ENCODE measurements at places on chromosomes 11 and 22. TPM values are rescaled to one million over a fixed set of nuclear protein-coding genes. Genes with fewer than 3 reads are reported as not detected.

H19 gene
- total RNA-seq = not detected

OSBP gene
- 39.5 TPM for total RNA-seq

APOBEC3F gene
- total RNA-seq = 21.1 TPM

ARHGEF12 gene
- 128 TPM for total RNA-seq

IGSF9B gene
- total RNA-seq = 6.6 TPM

F2 gene
- total RNA-seq = 4.4 TPM

GRCh38 chr11:76693806-76694205 lies 23.3 kb upstream of the LRRC32 start:
- no peak for DNase-seq

DNA sequence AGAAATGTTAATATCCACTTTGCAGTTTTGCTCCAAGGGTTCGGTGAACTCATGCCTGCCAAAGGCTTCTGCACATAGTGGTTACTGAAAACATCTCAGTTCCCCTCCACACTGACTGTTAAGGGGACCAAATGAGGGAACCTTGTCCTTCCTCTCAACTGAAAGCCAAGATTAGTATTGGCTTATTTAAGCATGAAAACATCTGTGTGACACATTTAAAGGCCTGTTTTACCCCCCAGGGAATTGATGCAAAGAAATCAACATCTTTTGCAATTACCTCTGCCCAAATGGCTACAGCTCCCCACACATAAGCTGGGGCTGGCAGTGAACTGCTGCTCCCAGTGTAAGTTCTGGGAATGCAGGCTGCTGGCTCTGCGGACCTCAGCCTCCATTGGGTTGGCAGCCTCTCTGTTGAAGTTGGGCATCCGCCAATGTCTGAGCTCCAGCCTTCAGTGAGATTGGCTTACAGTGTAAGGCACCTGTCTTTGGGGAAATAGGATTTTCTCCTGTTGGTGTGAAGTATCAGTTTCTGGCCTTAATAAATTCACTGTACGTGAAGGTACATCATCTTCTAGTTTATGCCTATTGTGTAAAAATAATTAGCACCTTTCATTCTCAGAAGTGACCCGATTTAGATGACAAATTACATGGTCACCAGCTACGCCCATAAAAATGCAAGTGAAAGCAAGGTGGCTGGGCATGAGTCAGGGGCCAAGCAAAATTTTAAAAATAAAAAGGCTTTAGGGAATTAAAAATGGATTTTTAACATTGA lies 213.4 kb upstream of the SYN3 start:
- no peak for DNase-seq

- DNase-seq = no peak
These were observed 26.4 kb upstream of the OAF start for GRCh38 chr11:120184371-120184945.

GRCh38 chr22:36584666-36585065 lies 55.7 kb upstream of the EIF3D start:
- no peak for DNase-seq

GRCh38 chr11:19625438-19625837 lies 87.2 kb upstream of the NAV2 start:
- DNase-seq = no peak

DNA sequence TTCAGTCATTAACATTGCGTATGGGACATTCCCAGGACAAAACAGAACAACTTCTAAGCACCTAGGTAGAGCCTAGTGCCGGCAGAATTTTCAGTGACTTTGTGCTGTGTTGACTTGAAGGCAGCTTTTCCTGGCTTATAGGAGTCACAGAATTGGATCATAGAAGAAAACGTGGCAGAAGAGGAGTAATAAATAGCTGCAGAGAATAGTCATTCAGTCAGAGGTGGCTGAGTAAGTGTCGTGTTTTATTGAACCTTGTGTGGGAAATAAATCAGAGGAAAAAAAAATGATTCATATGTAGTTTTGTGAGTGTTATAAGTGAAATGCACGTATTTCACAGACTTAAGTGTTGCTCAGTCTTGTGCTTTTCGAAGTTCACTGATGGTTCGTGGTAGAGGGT lies 2.1 kb downstream of the BARX2 start:
- no peak for DNase-seq

DNA sequence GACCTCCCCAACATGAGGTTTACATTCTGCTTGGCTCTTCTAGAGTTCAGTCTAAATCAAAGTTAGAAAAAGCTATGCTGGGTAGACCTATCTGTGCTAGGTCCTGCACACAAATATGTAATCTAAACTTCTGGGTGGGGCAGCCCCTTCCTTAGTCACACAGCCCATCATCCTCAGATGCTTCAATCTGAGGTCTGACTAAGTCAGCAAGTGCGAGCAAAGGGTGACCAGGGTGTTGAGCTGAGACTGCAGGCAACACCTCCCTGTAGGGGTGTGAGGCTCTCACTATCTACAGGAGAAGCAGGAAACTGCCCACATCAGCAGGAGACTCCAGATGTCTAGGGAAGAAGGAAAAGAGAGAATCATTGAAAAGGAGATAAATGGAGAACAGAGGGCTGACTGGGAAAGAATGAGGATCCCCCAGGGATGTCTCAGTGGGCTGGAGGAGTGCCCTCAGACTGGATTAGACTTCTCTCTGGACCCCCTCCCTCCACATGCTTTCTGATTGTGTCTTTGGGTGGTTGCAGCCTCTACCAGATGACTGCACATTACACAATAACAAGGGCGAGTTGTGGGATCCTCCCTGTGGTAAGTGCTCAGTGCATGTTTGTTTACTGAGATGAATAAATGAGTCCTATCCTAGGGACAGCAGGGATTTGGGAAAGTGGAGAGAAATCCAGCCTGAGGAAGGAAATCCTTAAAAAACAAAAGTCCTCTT lies 266.2 kb upstream of the PLET1 start:
- DNase-seq = no peak
